ENCODE measurements at places on chromosomes 7 and 10.

- DNase-seq = no peak
Observed at GRCh38 chr7:22751341-22751740, 24.3 kb downstream of the IL6 start.

DNA sequence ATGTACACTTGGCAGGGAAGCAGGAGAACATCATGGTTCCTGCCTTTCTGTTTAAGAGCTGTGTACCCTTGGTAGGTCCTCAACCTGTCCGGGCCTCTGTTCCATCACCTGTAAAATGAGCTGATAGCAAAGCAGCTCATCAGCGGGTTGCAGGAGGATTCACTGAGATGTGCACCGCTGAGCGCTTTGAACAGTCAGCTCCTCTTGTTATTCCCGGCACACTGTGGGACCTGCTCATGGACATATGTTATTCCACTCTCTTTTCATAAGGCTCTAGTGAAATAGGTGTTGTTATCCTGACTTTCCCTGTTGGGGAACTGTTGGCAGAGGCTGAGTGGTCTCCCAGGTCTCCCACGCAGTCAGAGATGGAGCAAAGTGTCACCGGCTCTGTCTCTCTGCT lies 497.5 kb upstream of the ZMIZ1 start:
- no peak for DNase-seq

GRCh38 chr7:46133072-46133471 lies 212.0 kb upstream of the IGFBP3 start:
- no peak for DNase-seq

DNA sequence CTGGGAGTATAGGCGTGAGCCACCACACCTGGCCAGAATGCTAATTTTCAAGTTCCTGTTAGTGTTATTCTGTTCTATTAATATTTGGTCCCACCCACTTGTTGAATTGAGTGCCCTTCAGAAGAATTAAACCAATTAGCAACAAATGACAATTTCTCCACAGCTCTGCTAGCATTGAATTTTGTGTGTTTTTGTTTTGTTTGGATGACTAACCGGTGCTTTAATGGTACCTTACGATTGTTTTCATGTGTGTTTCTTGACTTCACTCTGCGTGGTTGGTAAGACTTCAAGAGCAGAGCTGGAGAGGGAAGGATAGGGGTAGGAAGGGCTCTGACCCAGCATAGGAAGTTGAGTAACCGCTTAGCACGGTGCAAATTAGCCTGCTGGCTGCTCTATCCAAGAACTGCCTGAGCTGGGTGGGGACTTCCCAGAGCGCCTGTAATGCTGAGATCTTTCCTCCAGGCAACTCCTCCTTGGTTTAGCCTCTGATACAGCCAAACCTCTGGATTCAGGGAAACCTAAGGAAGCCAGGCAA lies 4.6 kb downstream of the ARPC1B start:
- DNase-seq = no peak

DNA sequence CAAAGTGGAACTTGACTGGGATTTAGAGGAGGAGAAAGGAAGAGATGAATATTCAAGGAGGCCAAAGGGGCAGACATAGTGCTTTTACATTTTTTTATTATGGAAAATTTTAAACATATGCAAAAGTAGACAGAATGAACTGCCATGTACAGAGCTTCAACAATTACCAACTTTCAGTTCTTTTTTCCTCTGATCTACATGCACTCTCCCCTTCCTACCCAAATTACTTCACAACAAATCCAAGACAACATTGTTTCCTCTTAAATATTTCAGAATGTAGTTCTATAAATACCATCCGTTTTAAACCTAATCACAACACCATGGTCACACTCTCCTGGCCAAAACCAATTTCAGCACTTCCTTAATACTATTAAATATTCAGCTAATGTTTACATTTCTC lies 83.5 kb upstream of the FZD1 start:
- DNase-seq = no peak

DNA sequence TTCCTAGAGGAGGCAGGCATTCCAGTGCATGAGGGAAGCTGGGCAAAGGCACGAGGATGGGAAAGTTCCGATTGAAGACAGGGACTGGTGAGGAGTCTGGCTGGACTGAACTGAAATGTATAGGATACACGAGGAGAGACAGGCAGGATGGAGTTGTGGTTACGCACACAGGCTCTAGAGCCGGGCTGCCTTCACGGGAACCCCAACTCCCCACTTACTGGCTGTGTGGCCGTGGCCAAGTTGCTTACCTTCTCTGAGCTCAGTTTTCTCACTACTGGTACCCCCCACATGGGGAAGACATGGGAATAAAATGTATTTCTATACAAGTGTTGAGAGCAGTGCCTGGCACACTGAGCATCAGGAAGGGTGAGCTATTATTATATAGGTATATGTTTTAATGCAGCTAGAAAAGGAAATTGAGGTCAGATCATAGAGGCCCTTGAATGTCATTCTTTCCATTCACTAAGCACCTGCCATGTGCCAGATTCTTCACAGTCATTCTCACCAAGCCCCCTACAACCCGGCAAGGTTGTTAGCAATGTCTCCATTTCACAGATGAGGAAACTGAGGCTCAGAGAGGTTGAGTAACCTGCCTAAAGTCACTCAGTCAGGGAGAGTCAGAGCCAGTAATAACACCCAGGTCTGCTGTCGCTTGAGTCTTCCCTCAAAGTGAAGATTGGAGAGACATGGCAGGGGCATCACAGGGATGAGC lies 9.7 kb downstream of the CHST3 start:
- DNase-seq = no peak

DNA sequence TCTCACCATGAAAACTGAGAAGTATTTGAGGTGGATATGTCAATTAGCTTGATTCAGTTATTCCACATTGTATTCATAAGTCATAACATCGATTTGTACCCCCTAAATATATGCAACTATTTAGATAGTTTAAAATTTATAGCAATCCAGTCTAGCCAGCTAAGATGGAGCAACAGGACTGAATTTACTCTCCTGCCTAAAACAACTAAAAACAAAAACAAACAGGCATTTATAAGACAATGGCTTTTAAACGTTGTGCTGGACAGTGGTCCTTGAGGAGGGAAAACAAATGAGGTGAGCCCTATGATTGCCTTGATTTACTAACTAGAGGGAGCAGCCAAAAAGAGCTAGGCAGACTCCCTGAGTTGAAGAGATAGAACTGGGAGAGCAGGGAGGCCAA lies 814 bp upstream of the GPAM start:
- no peak for DNase-seq

DNA sequence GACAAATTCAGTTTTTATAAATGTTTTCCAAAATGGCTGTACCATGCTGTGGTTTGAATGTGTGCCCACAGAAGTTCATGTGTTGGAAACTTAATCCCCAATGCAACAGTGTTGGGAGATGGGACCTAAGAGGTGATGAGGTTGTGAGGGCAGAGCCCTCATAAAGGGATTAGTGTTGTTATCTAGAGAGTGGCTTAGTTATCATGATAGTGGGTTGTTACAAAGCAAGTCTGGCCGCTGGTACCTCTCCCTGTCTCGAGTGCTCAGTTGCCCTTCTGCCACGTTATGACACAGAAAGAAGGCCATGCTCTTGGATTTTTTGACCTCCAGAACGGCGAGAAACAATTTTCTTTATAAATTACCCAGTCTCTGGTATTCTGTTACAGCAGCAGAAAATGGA lies 119.0 kb downstream of the BTAF1 start:
- DNase-seq = no peak

GRCh38 chr10:14184841-14185315 lies 145.8 kb downstream of the FRMD4A start:
- no peak for DNase-seq

- no peak for DNase-seq
Observed at GRCh38 chr7:135692055-135692454, 29.7 kb downstream of the STMP1 start.

DNA sequence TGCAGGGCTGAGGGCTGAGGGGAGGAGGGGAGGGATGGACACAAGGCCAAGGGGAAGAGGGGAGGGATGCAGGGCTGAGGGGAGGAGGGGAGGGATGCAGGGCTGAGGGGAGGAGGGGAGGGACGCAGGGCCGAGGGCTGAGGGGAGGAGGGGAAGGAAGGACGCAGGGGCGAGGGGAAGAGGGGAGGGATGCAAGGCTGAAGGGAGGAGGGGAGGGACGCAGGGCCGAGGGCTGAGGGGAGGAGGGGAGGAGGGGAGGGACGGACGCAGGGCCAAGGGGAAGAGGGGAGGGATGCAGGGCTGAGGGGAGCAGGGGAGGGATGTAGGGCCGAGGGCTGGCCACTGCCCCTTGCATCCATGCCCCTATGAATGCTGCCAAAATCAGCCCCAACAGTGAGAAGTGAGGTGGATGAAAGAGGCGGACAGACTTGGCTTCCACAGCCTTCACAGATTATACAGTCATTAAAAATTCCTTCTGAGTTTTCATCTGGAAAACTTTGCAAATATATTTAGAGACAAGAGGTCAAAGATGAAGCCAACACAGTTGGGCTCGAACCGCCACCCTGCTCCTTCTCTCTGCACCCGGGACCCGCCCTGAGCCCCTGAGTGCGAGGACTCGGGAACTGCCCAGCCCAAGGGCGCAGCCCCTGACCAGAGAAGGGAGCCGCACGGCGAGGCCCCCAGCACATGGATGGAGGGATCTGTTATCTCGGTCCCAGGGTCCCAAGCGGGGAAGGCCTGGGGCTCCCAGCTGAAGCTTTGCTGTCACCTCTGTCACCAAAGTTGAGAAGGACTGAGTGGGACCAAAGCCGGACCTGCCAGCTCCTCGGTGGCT lies 65.8 kb downstream of the DIP2C start:
- no peak for DNase-seq

Data from SHP77 treated with DMSO at 0.1 percent for 48 hours (cell line).